ENCODE measurements at places on chromosomes 2 and 18.

DNA sequence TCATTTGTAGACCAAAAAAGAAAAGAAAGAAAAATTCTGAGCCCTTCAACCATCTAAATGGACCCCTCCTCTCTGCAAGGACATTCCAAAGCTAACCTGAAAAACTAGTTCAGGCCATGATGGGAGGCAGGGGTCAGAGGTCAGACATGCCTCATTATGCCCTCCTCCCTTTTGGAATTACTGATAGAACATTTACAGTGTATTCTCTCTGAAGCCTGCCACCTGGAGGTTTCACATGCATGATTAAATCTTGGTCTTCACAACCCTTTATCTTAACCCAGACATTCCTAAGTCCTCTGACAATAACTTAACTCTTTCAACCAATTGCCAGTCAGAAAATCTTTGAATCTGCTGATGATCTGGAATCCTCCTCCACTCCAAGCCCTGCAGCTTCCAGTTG is 86.0 kb downstream of the SPP2 start:
- no peak for DNase-seq

DNA sequence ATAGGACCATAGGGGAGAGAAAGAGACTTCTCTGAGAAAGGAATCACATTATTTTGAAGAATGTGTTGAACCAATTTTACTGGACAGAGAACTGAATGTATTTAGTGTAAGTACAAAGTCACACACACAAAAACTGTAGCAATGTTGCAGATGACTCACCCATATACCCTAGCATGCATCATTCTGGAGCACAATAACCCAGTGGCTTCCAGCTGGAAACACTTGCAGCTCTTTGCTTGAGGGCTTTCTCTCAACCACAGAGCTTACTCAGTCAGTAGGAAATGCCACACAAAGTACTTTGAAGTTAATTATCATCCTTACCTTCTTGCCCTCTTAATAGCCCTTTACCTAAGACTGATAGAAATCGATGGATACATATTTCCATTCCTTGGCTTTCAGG is 760.0 kb upstream of the FSHR start:
- DNase-seq, result no peak

DNA sequence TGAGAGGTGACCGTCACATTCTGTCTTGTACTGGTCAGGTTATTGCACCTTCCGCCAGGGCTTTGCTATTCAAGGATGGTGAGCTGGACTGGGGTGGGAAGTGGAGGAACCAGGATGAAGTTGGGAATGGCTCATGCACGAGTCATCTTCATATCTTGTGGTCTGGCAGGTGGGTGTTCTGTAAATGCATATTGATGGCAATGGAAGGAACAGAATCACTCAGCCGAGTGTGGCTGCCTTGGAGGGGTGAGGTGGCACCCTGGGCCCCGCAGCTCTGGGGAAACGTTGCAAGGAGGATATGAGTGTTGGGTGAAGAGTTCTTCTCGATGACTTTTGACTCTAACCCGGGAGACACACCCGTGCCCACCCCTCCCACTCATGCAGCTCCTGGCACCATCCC is 1.2 kb downstream of the NEU2 start:
- DNase-seq, result no peak

GRCh38 chr18:36766836-36767235 is 62.0 kb downstream of the TPGS2 start:
- DNase-seq, result no peak
